ENCODE measurements at places on chromosomes 3 and 15.
A peak's percentile ranks its signal among the peaks of the same experiment; 100 is the strongest.

DNA sequence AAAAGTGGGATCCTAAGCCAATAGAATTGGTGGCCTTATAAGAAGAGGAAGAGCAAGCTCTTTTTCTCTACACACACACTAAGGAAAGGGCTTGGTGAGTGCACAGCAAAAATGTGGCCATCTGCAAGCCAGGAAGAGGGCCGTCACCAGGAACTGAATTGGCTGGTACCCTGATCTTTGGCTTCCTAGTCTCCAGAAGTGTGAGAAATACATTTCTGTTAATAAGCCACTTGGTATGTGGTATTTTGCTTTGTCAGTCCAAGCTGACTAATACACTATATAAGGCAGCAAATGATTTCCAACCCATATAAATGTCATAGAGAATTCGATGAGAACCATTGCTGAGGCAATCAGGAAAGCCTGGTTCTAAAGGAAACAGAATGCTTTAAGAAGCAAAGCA, 816.3 kb upstream of the SEMA6D start:
- DNase-seq = no peak

DNA sequence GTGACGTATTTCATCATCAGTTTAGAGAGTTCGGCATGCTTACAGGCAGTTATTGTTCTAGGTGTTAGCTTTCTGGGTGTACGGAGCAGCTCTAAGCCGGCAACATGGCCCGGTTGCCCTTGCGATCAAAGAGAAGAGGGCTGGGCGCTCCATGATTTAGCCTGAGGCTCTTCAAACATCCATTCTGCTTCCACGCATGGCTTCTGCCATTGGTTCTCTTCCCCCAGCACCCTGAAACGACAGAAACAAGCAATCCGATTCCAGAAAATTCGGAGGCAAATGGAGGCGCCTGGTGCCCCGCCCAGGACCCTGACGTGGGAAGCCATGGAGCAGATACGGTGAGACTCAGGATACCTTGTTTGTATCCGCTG, 574 bp downstream of the NGRN start:
- DNase-seq = peak; percentile 38

DNA sequence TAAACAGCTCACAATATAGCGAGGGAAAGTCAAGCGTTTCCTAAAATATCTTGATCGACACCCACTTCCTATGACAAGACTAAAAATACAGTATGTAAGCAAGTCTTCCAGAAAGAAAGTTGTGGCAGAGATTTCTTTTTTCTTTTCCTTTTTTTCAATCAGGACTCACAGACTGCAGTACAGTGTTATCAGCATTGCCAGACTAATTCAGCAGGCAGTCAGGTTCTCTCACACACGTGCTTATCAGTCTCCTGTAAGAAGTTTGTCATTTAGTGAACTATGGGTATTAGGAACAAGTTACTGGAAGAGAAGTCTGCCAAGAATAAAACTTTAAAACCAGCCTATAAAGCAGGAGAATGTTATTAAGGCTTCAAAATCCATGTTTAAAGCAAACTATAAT, 32.8 kb upstream of the ZNF385D start:
- DNase-seq = no peak

- no peak for DNase-seq
Measured at GRCh38 chr3:158102242-158103080, 3.8 kb downstream of the SHOX2 start.
